ENCODE measurements at places on chromosomes 11 and 22. TPM values are rescaled to one million over a fixed set of nuclear protein-coding genes. Genes with fewer than 3 reads are reported as not detected.

Gene DDX10
- total RNA-seq = 19.3 TPM

Gene CCDC81
- total RNA-seq = not detected

Gene UPK3A
- total RNA-seq = not detected

- no peak overlapping the region for H3K4me3 ChIP-seq
Observed at GRCh38 chr11:41872426-41872825, 413.0 kb upstream of the LRRC4C start.

DNA sequence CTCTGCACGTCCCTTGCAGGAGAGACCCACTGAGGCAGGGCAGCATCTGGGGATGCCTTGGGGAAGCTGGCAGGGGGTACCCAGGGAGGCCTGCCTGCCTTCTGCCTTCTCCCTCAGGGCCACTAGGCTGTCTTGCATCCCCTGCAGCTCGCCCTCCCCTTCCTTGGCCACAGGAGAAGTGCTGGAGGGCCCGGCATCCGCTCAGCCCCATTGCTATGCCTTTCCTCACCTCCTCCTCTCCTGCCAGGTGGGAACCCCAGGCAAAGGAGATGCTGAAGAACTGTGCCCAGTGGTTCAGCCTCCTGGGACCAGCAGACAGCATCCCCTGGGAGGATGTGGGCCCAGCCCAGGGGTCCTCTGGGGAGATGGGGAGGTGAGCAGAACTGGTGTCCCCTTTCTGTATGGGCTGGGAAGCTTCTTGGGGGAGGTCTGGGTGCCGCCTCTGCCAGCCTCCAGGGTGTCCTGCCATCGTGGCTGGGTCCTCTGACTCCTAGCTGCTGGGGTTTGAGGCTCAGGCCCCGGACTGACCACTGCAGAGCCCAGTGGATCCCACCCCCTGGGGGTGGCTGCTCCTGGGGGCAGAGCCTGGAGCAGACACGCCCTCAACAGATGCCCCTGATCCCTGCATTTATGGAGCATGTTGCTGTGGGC, 20.6 kb downstream of the MRGPRG start:
- H3K27ac ChIP-seq = no peak overlapping the region
- H3K36me3 ChIP-seq = no peaks in the 10 kb centered on the region
- no peak for DNase-seq
- peaks cover 87% of the 10 kb centered on the region for H3K27me3 ChIP-seq

Gene FOLH1
- total RNA-seq = not detected

Gene FXYD2
- total RNA-seq = 7.0 TPM

DNA sequence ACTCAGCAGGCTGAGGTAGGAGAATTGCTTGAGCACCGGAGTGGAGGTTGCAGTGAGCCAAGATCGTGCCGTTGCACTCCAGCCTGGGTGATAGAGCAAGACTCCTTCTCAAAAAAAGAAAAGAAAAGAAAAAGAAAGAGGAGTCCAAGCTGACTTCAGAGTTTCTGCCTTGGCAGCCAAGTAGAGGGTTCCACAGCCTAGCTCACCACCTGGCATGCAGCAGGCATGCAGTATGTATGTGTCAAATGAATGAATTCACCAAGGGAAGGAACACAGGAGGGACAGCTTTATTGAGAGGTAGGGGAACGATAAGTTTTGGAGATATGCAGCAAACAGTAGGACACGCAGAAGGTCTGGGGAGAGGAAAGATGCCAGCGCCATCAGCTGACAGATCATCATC, 230.4 kb downstream of the BUD13 start:
- DNase-seq = no peak
- no peaks in the 10 kb centered on the region for H3K4me1 ChIP-seq
- no peak overlapping the region for H3K27ac ChIP-seq
- H3K36me3 ChIP-seq = no peaks in the 10 kb centered on the region

Gene PDGFD
- 41.5 TPM for total RNA-seq

GRCh38 chr22:37162221-37163095, 12.7 kb upstream of the IL2RB start:
- no peaks in the 10 kb centered on the region for H3K27me3 ChIP-seq
- peak; percentile 49 for DNase-seq

DNA sequence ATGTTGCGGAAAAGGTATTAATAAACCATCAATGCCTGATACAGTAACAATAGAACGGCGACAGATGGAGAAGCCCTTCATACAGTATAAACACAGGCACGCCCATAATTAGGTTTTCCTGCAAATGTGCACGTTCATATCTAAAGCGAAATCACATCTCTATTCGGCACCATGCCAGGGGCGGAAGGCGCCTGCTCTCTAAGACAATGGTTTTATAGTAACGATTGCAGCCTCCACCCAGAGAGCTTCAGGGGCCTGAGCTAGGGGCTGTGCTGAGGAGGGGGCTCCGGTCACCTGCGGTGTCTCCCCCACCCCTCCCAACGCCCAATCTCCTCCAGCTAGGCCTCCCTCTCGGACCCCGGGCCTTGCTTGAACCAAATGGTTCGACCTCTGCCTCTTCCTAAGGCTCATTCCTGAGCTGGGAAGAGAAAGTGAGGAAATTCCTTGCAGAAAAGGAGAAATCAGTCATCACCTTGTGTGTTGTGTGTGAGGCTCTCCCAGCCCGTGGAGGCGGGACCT, 9.6 kb downstream of the KRTAP5-5 start:
- H3K36me3 ChIP-seq = no peaks in the 10 kb centered on the region
- H3K27ac ChIP-seq = no peak overlapping the region
- no peaks in the 10 kb centered on the region for H3K27me3 ChIP-seq
- DNase-seq = peak; percentile 77
- no peaks in the 10 kb centered on the region for H3K4me1 ChIP-seq

DNA sequence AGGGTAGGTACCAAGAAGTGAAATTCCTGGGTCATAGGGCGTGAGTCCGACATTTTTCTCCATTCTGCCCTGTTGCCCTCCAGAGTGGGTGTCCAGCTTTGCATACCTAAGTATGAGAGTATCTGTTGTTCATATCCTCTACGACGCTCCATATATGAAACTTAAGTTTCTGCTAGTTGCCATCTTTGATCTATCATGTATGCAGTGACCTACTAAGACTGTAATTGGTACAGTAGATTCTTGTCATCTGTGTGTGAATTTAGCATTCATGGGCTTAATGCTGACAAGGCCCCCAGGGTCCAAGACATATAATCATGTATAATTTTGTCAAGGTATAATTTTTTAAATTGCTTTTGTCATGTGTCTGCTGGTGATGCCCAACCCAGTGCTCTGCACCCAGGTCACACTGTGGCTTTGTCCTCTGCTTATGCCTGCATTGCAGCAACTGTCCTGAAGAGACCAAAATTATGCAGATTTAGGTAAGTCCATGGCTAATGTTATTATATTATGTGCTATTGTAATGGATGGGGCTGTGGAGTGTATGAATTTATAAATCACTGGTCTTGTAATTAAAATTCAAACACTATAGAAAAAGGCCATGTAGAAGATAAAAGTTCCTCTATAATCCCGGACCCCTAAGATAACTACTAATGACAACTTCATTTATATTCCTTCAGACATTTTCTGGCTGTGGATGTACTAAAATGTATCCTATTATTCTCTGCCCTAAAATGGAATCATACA, 12.2 kb downstream of the NEAT1 start:
- H3K27ac ChIP-seq = peak overlapping the region; percentile 62
- peak overlapping the region; percentile 17 for H3K4me3 ChIP-seq
- H3K27me3 ChIP-seq = no peaks in the 10 kb centered on the region
- DNase-seq = no peak
- H3K36me3 ChIP-seq = peaks cover 72% of the 10 kb centered on the region
- H3K4me1 ChIP-seq = peaks cover 48% of the 10 kb centered on the region

- peaks cover 11% of the 10 kb centered on the region for H3K27me3 ChIP-seq
- H3K36me3 ChIP-seq = no peaks in the 10 kb centered on the region
- no peak overlapping the region for H3K27ac ChIP-seq
- no peak overlapping the region for H3K4me3 ChIP-seq
- no peak for DNase-seq
Observed at GRCh38 chr22:48605856-48606481, 1221.7 kb downstream of the BRD1 start.

GRCh38 chr11:62787005-62787759, at the start of gene TMEM179B:
TSS of gene TMEM179B (plus strand) at chr11:62787402. CDS start at chr11:62787432, 30 bp downstream.
- H3K4me1 ChIP-seq = peaks cover 55% of the 10 kb centered on the region
- H3K4me3 ChIP-seq = peak within 1 kb of the TSS; percentile 66
- no peaks in the 10 kb centered on the region for H3K27me3 ChIP-seq
- peaks cover 27% of the 10 kb centered on the region for H3K36me3 ChIP-seq
- H3K27ac ChIP-seq = peak within 1 kb of the TSS; percentile 99

GRCh38 chr11:72724021-72724551, 28.1 kb downstream of the ARAP1 start:
- H3K4me1 ChIP-seq = peaks cover 61% of the 10 kb centered on the region
- no peaks in the 10 kb centered on the region for H3K27me3 ChIP-seq
- no peaks in the 10 kb centered on the region for H3K36me3 ChIP-seq
- no peak for DNase-seq

DNA sequence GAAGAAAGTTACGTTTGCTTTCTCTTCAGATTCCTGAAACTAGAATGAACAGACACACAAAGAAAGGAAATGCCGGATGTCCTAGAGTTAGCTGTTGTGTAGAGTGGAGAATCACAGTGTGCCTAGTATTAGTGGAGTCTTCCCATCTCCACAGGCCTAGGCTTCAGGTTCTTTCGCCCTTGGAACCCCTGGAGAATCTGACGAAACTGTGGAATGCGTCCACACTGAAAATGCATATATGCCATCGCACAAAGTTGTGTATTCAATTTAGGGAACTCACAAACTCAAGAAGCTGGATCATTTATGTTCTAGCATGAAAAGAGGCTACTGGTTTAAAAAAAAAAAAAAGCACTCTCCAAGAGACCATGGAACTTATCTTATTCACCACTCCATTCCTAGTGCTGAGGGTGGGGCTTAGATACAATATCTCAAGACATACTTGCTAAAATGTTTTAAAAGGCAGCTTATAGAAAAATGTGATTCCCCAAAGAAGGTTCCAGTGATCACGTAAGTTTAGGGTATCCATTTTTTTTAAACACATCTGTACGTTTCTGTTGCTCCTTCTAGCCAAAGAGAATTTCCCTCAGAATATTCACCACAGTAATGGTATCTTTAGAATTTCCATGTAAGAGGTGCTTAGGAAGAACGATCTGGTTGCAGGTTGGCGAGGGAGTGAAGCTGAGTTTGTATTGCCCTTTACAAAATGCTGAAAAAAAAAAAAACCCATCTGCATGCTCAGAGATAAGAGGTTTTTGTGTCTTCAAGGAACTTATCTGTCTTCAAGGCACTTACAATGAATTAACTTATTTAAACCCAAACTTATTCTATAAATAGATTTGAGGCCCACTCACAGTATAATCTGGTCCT, 20.0 kb downstream of the MAML2 start:
- peaks cover 4% of the 10 kb centered on the region for H3K4me1 ChIP-seq
- no peak overlapping the region for H3K4me3 ChIP-seq
- DNase-seq = no peak
- H3K27ac ChIP-seq = no peak overlapping the region
- H3K36me3 ChIP-seq = no peaks in the 10 kb centered on the region

- no peak overlapping the region for H3K4me3 ChIP-seq
- no peaks in the 10 kb centered on the region for H3K4me1 ChIP-seq
- no peaks in the 10 kb centered on the region for H3K36me3 ChIP-seq
- peak; percentile 86 for DNase-seq
Observed at GRCh38 chr11:119533921-119534736, 111.2 kb upstream of the THY1 start.

Gene PNPLA5
- not detected for total RNA-seq

- H3K27me3 ChIP-seq = no peaks in the 10 kb centered on the region
- DNase-seq = no peak
- no peaks in the 10 kb centered on the region for H3K36me3 ChIP-seq
- no peaks in the 10 kb centered on the region for H3K4me1 ChIP-seq
Observed at GRCh38 chr11:15875943-15876342, 480.4 kb downstream of the SOX6 start.

- no peaks in the 10 kb centered on the region for H3K36me3 ChIP-seq
- no peaks in the 10 kb centered on the region for H3K4me1 ChIP-seq
- no peaks in the 10 kb centered on the region for H3K27me3 ChIP-seq
- H3K4me3 ChIP-seq = no peak overlapping the region
- DNase-seq = no peak
- no peak overlapping the region for H3K27ac ChIP-seq
Observed at GRCh38 chr11:117519170-117519569, 191.5 kb downstream of the CEP164 start.

Gene ANGPTL5
- total RNA-seq = not detected

DNA sequence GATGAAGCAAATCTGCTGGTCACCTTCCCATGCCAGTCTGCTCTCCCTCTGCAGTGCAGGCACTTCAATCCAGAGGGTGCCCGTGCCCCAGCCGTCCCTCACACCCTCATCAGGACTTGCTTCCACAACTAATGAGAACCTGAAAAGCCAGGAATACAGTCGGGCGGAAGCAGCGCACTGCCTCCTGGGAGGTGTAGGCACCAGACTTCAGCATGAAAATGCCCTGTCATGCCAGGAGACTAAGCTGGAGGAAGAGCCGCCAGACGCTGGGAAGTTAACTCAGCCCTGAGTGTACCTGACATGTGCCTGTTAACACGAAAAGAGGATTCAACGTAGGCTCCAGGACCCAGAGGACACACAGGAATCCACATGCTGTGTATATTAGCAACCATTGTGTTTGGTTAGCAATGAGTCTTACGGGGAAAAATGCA, 40.1 kb upstream of the FLI1 start:
- H3K27ac ChIP-seq = no peak overlapping the region
- no peaks in the 10 kb centered on the region for H3K27me3 ChIP-seq
- H3K4me3 ChIP-seq = no peak overlapping the region
- H3K36me3 ChIP-seq = no peaks in the 10 kb centered on the region

Gene GTSE1
- 2.6 TPM for total RNA-seq

- H3K27me3 ChIP-seq = no peaks in the 10 kb centered on the region
- no peak overlapping the region for H3K4me3 ChIP-seq
- H3K27ac ChIP-seq = no peak overlapping the region
- peaks cover 16% of the 10 kb centered on the region for H3K4me1 ChIP-seq
- no peak for DNase-seq
Observed at GRCh38 chr11:79087238-79087960, 353.4 kb downstream of the TENM4 start.

Gene MCHR1
- not detected for total RNA-seq

GRCh38 chr11:8790968-8791367, 108.4 kb downstream of the RPL27A start:
- H3K4me3 ChIP-seq = no peak overlapping the region
- no peaks in the 10 kb centered on the region for H3K27me3 ChIP-seq
- H3K27ac ChIP-seq = no peak overlapping the region
- DNase-seq = no peak

- no peaks in the 10 kb centered on the region for H3K27me3 ChIP-seq
- no peak overlapping the region for H3K27ac ChIP-seq
- H3K36me3 ChIP-seq = no peaks in the 10 kb centered on the region
- no peak overlapping the region for H3K4me3 ChIP-seq
- no peaks in the 10 kb centered on the region for H3K4me1 ChIP-seq
Observed at GRCh38 chr11:7422544-7423331, 62.6 kb upstream of the OLFML1 start.

- H3K36me3 ChIP-seq = no peaks in the 10 kb centered on the region
- no peak overlapping the region for H3K27ac ChIP-seq
- peaks cover 55% of the 10 kb centered on the region for H3K4me1 ChIP-seq
- no peaks in the 10 kb centered on the region for H3K27me3 ChIP-seq
- DNase-seq = no peak
Observed at GRCh38 chr11:1493650-1494244, 7.2 kb upstream of the MOB2 start.

Gene OR51B4
- total RNA-seq = not detected
